ENCODE measurements at places on chromosomes 2 and 18.

- ATAC-seq = no peak
Observed at GRCh38 chr2:150041722-150042425, 445.6 kb downstream of the RND3 start.

DNA sequence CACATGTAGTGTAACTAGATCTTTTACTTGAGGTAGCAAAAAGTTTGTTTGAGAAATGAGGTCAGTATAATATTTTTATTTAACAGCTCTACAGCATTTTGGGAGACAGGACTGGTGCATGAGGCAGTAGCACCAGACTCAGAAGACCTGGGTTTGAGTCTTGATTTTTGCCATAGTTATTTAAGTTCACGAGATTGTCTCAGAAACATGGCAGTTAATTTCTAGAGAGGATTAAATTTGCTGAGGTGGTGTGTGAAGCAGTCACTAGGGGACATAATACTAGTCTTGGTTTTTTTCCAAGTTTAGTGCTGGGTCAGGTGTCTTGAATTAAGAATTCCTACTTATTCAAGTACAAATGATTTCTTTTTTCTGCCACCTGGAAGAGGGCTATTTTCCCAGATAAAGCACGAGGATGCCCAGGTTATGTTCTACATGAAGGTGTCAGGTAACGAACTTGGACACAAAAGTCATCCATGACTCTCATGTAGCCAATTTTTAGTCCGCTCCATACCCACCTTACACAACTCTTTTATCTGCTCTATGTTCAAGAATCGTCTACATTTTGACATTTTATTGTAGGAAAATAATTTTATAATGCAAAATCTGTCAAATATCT lies 1.4 kb downstream of the MARCHF7 start:
- ATAC-seq = no peak

DNA sequence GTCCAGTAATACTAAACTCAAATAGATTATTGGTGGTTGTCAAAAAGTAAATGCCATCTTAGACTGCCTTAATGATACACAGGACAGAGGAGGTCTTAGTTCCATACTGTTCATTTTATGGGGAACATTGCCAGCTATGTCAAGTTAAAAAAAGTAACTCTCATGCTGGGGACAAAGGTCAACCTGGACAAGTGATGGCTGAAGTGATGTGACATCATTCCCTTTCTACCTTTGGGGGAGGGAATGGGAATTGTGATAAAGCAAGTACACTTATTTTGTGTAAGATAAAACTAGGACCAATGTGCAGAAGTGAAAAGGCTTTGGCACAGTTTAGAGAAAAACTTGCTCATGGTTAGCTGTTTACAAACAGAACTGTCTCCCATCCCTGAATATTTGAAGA lies 24.0 kb upstream of the SNORC start:
- ATAC-seq = no peak

DNA sequence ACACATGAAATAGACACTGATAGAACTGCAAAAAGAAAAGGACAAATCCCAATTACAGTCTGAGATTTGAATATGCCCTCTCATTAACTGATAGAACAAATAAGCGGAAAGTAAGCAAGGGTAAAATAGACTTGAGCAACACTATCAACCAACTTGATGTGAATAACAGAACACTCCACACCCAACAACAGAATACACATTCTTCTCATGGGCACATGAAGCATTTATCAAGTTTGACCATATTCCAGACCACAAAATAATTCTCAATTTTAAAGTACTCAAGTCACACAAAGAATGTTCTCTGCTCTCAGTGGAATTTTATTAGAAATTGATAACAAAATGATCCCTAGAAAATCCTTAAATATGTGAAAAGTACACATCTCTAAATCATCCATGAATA lies 19.0 kb downstream of the ETAA1 start:
- no peak for ATAC-seq

DNA sequence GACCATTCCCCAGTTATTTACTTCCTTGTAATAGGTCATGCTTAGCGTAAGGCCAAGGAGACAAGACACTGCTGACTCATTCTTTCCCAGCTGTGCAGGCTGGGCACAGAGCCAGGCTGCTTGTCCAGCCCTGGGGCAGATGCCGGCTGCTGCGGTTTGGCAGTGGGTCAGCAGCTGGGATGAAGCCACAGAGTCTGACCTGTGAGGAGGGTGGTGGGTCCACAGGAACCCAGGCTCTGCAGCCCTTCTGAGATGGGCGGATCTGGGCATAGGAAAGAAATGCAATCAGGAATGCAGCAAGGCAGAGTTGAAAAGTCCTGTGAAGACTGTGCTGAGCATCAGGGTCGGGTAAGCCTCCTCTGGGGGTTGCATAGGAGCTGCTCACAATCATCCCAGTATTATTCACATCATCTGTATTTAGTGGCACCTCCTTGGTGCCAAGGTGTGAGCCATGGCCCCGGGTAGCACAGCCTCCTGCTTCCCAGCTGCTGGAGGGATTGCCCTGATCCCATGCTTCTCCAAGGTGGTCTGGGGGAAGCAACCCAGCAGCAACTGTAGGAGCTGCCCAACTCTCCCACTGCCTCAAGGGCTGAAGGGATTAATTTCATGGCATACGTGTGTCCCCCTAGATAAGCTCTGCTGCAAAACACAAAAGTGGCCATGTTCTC lies 139.0 kb downstream of the DDX1 start:
- ATAC-seq = peak; percentile 90

DNA sequence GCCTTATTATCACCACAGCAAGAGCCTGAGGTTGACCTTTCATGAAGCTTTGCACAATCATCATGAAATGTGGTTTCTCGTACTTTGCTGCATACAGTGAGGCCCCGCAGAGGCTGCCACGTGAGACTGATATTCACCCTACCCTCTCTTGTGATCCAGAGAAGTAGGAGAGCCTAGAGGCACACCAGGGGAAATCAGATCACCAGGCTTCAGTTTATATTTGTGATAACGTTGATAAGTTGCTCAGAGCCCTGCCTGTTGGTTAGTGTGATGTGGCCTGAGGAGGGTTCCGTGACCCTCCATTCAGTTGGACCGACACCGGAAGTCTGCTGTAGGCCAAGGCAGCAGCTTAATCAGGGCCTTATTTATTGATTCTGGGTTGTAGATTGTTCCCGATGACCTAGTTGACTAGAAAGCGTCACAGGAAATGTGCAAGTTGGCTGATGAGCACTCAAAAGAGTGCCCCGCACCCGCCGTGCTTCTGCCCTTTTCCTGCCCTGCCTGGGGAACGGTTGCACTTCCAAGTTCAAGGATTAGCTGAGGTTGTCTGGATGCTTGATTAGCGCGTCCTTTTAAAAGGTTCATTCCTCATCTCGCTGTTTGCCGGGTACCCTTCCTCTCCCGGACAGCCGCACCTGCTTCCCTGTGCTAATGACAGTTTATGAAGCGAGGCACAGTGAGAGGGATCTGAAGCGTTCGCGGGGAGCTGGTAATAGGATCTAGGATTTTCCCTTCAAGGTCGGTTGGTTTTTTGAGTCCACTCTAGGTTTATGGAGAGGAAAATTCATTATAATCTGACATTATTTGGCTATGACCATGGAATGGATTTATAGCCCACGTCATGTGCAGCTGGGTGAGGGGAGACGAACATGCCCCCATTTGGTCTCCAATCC lies 146.4 kb downstream of the SH3RF3 start:
- ATAC-seq = no peak

DNA sequence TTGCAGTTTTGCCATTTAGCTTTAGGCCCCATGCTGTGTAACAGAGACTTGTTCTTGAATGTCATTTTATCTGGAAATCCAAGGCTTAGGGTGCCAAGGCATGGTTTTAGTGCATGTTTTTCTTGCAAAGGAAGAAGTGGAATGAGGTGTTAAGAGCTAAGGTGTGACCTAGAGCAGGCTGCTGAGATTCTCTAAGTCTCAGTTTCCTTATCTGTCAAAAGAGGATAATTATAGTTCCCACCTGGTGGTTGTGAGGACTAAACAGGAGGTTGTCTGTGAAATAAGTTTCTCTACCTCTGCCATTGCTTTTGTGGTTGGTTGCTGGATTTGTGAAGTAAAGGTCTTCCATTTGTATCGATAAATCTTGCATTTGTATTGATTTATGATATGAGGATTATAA lies 82.0 kb downstream of the TANC1 start:
- no peak for ATAC-seq

DNA sequence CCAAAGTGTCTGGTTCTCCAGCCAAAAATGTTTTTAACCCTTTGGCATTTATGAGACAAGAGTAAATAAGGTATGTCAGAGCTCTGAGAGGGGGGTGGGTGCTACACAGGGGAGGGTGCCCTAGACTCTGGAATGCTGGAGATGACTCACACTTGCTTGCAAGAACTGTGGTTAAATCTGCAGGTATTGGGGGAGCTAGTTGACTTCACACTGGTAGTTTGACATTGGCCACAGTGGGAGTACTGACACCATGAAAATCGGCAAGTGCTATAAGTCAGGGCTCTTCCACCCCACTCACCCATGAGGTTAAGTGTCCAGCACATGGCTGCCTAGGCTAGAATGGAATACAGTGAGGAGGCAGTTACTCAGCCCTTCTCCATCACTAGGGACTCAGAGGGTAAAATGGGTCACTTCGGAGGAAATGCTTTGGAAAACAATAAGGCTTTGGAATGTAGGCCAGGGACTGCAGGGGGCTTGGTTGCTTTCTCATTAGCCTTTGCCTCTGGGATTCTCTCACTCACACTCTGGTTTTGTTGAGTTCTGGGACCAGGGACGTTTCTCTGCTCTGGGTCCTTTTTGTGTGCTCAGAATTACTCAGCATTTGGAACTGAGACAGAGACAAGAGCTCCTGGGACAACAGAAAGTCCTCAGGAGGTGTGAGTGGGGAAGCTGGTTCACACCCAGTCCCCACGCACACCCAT lies 91.6 kb downstream of the ACKR3 start:
- no peak for ATAC-seq

DNA sequence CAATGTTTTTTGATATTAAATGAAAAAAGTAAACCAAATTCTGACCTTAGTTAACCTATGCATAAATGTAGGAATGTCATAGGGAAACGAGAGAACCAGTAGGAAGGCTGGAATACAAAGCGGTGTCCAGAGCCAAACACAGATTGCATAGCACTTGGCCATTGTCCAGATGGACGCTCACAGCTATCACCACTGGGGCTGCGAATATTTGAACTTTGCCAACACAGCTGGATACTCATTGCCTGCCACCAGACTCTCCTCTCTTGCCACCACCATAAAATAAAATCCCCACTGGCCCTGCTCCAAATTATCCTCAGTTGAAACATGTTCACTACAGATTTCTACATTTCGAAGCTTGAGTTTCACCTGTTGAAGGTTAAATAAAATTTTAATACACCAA lies 159.3 kb upstream of the GULP1 start:
- ATAC-seq = no peak

GRCh38 chr18:40877096-40877495 lies 1077.9 kb upstream of the PIK3C3 start:
- no peak for ATAC-seq

DNA sequence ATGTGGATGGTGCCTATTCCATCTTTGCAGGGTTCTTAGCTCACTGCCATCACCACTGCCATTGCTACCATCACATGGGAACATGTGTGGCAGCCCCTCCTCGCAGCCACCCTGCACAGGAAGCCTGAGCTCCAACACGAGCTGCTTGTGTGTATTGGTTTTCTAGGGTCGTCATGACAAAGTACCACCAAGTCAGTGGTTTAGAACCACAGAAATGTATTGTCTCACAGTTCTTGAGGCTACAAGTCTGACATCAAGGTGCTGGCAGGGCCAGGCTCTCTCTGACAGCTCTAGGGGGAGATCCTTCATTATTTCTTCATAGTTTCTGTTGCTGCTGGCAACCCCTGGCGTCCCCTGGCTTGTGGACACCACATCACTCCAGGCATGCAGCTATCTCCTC lies 10.3 kb upstream of the IL1R2 start:
- ATAC-seq = no peak

DNA sequence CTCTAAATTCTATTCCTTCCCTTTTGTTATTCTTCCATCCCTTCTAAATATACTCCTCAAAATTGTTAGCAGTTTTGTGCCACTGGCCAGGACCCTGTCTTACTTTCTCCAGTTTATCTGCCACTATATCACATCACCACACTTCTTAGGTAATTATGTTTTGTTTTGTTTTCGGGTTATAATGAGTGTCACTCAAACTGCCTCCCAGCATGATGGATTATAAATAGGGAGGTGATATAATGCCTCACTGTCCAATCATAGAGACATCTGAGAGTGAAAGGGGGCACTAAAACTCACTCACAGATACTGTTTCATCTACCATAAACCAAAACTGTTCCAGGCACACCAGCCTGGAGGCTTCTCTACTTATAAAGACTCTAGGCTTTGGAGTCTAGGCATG lies 3.5 kb downstream of the RSAD2 start:
- ATAC-seq = no peak

DNA sequence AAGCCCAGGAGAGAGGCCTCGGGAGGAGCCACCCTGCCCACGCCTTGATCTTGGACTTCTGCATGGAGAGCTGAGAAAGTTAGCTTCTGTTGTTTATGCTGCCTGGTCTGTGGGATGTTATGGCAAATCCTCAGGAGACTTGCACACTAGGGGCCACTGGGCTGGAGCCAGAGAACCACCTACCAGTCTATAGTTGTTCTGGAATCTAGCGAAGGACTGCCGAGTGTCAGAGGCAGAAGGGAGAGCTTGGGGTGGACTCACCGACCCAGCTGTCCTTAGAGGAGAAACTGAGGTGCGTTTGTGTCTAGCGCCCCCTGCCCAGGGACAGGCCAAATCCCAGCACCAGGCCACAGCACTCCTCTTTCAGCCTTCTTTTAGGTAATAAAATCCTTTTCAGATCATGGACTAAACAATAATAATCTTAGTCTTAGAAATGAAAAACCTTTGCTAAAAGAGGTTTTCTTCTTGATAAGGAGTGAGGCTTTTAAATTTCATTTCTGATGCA lies 398.7 kb upstream of the SALL3 start:
- no peak for ATAC-seq

- peak; percentile 32 for ATAC-seq
Observed at GRCh38 chr18:22276334-22276713, 106.9 kb downstream of the GATA6 start.

- ATAC-seq = peak; percentile 27
Observed at GRCh38 chr2:120879431-120880295, 144.0 kb downstream of the GLI2 start.

- no peak for ATAC-seq
Observed at GRCh38 chr2:149826471-149827125, 239.0 kb upstream of the MMADHC start.

DNA sequence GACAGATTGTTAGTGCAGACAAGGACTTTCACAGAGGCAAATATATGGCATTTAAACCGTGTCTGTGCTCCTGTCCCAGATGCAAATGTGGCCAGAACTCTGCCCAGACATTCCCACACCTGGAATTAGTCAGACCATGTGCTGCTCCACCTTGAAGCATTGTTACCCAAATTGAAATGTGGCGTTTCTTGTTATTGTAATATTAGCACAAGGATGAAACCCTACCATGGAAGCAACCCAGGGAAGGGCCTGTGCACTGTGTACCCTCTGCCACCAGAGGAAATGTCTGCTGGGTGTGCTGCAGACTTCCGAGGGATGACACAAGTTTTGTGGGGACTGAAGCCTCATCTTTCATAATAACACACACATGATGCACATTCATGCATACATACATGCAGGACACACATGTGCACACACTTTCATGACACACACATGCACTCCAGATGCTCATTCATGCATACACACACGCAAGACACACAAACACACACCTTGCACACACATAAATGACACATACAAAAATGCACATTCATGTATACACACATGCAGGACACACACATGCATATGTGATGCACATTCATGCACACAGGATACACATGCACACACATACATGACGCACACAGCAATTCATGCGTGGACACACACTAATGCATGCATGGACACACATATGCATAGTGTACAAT lies 133.2 kb upstream of the SNTG2 start:
- ATAC-seq = no peak

- no peak for ATAC-seq
Observed at GRCh38 chr2:84741182-84741822, 139.6 kb downstream of the TRABD2A start.
